Kidney capillary endothelial cell (primary cell): ENCODE measurements at places on chromosomes 2 and 18.

DNA sequence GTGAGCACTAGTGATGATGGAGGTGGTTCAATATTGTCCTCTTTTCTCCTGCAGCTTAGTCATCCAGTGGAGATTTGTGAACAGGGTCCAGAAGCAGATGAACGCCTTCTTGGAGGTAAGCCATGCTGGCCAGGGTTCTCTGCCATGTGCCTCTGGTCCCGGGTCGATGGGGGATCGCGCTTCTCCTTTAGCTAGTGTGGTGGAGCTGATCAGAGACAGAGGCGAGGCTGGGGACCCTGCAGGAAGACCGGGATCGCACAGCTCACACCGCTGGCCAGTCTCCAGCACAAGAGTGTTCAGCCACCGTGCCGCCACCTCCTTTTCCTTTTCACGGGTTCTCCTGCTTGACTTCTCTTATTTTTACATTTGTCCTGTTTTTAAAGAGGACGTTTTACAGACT is 243.4 kb downstream of the ALPK2 start:
- no peak for DNase-seq

- no peak for DNase-seq
These were observed 328.9 kb downstream of the CLIP4 start for GRCh38 chr2:29444150-29444549.

GRCh38 chr18:58117786-58118403 is 73.9 kb downstream of the NEDD4L start:
- peak; percentile 29 for DNase-seq

DNA sequence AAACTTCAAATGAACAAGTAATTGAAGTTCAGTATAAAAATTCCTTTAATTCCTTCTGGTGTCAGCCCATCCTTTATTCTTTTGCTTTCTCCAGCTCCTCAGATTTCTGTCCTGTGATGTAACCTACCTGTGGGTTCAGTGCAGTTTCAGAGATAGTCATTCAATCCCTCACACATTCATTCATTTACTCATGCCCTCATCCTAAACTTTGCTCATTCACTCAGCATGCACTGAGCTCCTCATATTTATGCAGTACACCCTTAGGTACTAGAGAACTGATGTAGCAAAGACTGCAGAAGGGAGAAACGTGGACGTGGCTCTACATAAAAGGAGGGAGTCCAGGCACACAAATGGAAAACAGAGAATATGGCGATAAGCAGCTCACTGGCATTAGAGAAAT is 45.3 kb upstream of the STAT1 start:
- no peak for DNase-seq

DNA sequence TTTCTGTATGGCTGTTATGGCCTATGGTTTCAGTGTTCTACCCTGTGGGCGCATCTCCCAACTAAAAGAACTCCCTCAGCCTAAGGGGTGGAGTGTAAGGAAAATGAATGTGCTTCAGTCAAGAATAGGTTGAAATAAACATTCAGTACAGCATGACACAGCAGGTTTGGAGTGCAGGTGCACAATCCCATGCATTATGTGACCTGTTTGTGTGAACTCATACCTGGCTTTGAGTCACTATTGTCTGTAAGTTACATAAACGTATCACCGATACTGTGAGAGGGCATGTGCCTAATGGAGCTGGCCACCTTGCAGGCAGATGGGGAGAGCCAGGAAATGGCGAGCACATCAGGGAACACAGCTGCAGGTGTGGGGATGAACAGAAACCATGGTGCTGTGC is 216.0 kb downstream of the DSEL start:
- no peak for DNase-seq

DNA sequence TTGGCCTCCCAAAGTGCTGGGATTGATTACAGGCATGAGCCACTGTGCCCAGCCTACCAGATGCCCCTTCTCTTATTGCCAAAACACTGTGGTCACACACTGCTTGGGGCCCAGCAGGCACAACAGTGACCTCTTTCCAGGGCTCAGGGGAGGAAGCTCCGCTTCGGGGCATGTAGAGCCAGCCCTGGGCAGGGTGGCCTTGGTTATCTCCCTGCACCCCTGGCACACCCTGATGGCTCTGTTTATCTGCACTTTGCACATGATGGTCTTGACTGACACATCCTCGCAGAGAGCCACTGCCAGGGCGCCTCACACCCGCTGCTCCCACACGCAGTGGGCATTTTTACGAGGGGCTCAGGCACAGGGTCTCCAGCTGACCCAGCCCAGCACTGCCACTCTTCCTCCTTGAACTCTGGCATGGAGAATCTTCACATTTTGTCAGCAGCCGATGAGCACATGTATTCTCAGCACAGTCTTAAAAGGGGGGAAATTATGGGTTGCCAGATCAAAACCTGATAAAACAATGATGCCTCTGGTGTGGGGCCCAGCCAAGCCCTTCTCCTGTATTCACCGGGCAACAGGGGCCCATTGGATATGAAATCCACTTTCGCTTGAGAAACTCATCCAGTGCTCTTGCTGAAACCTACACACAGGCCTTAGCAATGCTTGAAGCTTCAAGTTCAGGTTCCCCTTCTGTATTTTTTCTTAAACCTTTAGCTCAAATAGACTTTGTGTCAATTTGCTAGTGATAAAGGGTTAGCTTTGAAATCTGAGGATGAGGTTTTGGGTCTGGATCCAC is 5.9 kb downstream of the GYPC start:
- DNase-seq = no peak
